Amygdala (tissue), 56 donors: ENCODE measurements at places on chromosomes 11 and 22.
A peak's percentile ranks its signal among the peaks of the same experiment; 100 is the strongest.

- DNase-seq = no peak
These were observed 309.5 kb downstream of the C11orf87 start for GRCh38 chr11:109731451-109731850.

DNA sequence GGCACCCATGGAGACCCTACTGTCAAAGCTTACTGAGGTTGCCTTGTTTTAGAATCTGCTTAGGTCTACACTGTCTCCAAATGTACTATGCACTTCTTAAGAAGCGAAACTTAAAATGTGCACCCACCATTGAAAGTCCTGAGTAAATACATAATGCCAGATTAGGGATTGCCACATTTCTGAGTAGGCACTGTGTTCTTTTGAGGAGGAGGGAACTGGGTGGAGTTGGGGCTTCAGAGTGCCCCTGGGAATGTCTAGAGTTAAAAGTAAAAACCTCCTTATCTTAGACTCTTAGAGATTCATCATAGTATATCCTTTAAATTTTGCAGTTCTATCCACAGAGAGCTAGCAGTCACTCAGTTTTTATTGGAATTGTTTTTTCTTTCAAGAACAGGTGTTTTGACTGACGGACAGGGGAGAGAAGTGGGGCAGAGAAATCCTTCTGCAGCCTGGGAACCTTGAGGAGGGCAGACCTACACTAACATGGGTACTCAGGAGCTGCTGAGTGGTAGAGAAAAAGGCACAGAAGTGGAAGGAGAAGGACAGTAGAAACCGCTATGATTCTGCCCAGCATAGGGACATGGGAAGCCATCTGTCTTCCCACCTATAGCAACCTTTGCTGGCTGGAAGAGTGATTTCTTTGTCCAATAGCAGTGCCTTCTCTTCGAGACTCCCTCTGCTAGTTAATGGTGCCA, 33.4 kb upstream of the MICAL2 start:
- no peak for DNase-seq

- DNase-seq = no peak
These were observed 10.7 kb upstream of the SMIM38 start for GRCh38 chr11:69145050-69145380.

DNA sequence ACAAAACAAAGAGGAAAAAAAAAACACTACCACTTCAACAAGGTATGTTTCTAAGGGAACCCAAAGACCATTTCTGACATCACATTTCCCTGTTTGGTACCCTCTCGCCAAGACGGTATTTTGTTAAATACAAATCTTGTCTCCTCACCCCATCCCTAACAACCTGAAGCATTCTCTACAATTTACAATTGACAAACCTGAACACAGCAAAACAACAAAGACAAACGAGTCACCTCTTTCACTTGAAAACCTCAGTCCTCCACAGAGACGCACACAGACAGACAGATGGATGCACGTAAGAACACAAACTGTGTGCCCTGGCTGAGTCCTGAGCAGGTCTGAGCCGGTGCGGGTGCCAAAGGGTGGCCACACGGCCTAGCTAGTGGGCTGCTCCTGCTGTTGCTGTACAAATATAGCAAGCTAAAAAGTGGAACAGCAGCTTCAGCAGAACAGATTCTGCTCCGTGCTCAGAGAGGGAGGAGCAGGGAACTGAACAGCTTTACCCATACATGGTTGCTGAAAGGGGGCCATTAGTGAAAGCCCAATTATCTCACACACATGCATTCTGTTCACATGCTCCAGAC, 28.5 kb downstream of the CELF1 start:
- DNase-seq = peak; percentile 20

DNA sequence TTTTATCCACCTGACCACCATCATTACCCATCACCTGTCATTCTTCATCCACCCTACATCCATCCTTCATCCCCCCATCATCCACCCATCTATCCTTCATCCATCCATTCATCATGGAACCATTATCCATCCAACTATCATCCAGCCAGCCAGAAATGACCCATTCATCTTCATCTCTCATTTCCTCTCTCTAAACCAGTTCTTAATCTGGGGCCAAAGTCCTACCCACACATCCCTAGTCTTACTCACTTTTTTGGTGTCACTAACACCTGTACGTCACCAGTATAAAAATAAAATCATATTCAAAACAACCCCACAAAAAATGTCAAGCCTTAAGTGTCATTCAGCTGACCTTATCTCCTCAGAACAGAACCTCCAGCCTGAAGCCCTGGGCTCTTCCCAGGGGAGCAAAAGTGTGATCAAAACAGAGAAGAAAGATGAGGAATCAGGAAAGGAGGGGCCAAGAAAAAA, 12.3 kb downstream of the SPI1 start:
- no peak for DNase-seq

DNA sequence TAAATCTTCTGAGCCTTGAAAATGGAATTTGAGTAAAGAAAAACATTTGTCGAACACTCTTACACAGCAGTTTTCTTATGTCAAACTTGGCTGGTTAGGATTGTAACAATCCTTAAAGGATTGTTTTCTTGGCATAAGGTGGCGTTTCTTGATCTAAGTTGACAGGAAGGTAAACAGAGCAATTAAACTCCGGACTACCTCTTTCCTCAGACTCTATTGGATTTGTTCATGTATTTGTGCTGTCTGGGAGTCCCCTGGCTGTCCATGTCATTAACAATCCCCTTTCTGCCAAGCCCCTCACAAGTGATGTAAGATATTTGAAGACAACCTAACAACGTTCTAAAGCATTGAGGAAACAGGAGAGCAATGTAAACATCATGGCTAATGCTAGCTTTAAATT, 222.5 kb upstream of the SNX19 start:
- no peak for DNase-seq

DNA sequence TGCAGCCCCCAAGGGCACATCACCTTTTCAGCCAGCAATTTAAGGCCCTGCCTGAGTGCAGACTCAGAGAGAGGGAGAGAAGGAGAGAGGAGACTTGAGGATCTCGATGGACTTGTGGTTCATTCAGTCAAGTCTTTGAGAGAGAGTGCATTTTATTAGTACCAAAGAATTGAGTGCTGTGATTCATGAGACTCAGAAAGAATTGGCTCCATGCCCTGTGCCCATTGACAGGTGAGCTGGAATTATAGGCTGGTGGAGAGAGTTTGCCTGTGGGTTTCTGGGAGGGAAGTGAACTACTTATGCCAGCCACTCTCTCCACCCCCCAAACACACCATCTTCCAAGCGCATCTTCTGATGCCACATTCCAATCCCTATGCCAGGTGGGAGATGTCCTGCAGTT, 236.8 kb downstream of the MN1 start:
- no peak for DNase-seq

DNA sequence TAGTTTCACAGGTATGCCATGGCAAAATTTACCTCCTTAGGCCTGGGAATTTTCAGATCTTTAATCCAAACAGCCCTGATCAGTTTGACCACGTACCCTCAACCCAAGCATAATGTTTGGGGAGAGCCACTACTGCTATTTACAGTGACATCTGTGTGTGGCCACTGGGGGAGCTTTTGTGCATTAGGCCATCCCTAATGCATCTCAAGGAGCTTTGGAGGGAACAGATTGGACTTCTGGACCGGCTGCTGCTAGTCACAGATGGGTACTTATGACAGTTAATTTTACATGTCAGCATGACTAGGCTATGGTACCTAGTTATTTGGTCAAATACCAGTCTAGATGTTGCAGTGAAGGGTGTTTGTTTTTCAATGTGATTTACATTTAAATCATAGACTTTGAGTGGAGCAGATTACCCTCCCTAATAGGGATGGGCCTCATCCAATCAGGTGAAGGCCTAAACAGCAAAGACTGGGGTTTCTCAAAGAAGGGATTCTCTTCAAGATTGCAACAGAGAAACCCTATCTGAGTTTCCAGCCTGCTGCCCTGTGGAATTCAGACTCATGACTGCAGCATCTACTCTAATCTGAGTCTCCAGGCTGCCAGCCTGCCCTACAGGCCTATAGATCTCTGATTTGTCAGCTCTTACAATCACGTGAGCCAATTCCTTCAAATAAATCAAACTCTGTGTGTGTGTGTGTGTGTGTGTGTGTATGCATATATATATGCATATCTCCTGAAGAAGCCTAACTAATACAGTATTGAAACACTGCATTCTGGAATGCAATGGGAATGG, 38.0 kb upstream of the GALNT18 start:
- no peak for DNase-seq

DNA sequence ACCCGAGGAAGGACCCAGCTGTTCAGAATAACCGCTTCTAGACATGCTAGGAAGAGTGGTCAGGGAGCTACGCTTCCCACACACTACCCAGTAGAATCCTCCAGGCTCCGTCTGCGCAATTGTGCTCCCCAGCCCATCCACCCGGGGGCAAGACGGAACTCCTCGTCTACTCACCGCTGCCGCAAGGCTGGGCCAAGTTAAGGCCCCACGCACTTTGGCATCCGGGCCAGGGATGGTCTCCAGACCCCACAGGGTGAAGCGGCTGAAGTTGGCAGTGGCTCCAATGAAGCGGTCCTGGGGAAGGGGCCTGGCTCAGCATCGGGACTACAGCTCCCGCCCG, 757 bp downstream of the RNASEH2C start:
- DNase-seq = no peak

DNA sequence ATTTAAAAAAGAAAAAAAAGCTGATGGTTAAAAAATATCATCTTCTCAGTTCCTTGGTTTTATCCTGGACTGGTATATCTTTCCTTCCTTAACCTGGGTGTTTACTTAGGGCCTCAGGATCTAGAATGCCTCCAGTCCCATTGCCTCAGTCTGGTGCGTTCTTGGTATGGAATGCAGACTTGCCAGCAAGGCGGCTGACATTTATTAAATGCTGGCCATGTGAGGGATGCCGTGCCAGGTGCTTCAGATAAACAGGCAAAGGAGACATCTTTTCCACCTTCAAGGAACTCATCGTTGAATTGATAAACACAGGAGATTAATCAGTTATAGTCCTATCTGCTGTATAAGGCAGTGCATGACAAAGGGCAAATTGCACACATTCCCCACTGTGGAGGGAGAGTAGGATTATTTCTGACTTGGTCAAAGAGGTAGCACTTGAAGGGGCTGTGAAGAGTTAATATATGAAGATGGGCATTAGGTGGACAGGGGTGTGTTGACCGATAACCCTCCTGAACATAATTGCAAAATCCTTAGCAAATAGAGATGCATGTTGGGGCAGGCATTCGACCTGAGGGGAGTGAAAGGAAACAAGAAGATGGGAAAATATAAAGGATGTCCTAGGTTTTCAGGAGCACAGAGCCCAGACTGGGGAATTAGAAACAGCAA, 54.4 kb downstream of the ALX4 start:
- DNase-seq = no peak

DNA sequence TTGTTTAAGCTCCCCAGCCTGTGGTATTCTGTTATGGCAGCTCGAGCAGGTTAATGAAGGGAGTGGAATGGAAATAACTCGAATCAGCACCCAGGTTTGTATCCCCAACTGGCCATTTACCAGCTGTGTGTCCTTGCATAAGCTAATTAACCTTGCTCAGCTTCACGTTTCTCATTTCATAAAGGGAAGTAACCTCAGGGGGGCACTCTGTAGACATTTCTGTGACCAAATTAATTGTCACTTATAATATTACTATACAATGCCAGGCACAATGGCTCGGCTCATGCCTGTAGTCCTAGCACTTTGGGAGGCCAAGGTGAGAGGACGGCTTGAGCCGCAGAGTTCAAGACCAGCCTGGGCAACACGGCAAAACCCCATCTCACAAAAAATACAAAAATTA, 13.8 kb downstream of the ADA2 start:
- DNase-seq = no peak

GRCh38 chr22:45469281-45470073, 33.2 kb upstream of the FBLN1 start:
- no peak for DNase-seq

DNA sequence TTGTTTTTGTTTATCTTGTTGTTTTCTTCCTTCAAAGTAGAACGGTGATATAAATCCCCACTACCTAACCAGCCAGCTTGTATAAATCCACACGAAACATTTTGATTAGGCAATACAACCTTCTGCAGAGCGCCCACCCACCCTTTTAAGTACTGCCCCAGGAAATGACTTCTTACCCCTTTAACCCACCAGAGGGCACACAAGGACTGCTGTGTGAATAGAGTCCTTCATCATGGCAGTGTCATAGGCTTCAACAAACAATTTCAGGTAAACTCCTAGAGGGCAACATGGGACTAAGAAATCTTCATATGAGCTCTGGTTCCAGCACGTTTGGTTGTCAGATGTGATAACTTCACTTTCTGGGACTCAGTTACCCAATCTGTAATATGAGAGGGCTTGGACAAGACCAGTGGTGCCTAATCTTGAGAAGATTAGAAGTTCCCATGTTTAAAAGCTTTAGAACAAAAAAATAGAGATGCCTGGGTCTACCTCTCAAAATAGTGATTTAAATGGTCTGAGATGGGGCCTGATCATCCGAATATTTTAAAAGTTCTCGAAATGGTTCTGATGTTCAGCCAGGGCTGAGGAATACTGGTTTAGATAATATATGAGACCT, 56.1 kb downstream of the PIWIL4 start:
- DNase-seq = peak; percentile 27

- no peak for DNase-seq
These were observed 27.8 kb upstream of the CARS1 start for GRCh38 chr11:3085052-3085451.

DNA sequence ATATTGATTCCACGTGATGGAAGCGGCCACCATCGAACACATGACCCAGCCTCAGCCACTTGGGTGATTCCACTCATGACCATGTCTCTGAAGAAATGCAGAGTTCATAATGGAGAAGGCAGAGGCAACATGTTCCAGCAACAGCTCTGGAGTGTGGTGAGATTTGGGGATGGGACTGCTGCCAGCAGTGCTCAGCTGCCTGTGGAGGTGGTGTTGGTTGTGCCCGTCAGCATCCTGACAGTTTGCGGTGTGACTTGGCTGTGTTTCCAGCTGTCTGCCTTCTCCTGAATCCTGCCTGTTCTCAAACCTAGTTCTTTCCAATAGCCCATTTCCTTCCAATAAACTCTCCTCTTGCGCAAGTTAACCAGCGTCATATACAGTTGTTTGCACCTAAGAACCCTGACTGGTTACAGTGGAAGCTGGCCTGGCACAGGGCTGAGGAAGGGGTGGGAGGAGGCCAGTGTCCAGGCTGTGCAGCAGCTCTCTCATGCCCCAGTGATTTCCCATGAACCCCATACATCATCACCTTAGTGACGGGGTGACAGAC, 22.0 kb upstream of the OR8B8 start:
- no peak for DNase-seq
